Effector memory CD4-positive, alpha-beta T cell (primary cell): ENCODE measurements at places on chromosomes 3 and 15.

DNA sequence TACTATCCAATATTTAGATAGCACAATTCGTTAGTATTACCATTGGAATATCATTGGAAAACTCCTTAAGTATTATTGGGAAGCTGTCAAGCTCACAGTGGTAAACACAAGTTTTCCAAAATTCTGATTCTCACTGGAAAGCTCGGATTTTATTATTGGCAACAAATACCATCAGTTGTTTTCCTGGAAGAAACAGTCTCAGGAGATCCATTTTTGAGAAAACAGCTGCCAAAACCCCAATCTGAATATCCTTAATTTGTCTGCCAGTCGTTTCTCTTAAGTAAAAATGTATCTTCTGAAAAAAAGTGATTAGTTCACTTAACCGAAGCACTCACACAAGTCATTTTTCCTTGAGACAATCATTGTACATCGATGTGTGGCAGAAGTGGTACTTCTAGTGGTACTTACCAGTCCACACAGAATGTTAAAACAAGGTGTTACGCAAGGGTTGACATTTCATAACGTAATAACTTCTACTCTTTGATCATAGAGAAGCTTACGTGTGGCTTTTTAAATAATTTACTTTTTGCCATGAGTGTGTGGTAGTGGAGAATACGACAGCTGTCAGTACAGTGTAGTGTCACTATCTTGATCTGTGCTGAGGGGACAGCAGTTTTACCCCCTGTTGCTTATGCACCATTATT is 74.9 kb downstream of the FAM43A start:
- DNase-seq = no peak

GRCh38 chr3:73475717-73476116 is 149.0 kb downstream of the PDZRN3 start:
- DNase-seq = no peak

DNA sequence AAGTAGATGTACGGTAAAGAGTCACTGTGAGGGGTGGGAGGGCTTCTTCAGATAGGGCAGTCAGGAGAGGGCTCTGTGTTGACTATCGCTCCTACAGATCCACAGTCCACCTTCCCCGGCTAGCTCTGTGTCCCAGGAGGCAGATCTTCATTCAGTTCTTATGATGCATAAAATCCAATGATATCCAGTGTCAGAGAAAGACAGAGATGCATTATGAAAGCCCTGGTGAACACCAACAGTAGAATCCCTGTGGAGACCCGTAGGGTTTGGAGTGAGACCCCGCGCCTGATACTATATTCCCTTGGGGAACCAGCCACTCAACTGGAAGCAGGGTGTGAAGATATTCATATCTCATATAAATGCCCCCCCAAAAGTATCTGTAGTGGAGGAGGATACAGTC is 119.8 kb upstream of the SLCO3A1 start:
- DNase-seq = no peak

DNA sequence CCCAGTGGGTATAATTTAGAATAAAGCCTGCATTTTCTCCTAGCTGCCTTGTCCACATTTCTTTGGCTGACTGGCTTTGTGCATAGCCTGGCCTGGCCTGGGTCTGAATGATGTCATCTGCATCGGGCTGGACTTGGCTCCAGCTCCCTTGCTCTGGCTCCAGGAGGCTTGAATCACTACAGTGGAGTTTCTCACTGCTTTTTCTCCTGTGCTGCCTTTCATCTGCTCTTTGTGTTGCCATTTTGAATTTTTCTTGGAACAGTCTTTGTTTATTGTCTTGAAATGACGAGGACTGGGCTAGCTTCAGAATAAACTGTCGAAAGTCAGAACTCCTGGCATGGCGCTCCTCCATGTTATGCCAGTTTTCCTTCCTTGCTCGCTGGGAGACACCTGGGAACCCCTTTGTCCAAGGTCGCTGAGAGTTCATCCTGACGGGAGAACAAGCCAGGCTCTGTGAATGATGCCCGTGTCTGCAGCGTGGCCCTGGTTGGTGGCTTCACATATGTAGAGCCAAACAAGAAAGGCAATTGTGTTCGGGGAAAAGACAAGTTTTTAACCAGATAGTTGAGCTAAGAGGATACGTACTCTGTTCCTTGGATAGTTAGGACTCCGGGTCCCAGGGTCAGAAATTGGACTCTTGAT is 258.9 kb downstream of the PDZRN3 start:
- no peak for DNase-seq

DNA sequence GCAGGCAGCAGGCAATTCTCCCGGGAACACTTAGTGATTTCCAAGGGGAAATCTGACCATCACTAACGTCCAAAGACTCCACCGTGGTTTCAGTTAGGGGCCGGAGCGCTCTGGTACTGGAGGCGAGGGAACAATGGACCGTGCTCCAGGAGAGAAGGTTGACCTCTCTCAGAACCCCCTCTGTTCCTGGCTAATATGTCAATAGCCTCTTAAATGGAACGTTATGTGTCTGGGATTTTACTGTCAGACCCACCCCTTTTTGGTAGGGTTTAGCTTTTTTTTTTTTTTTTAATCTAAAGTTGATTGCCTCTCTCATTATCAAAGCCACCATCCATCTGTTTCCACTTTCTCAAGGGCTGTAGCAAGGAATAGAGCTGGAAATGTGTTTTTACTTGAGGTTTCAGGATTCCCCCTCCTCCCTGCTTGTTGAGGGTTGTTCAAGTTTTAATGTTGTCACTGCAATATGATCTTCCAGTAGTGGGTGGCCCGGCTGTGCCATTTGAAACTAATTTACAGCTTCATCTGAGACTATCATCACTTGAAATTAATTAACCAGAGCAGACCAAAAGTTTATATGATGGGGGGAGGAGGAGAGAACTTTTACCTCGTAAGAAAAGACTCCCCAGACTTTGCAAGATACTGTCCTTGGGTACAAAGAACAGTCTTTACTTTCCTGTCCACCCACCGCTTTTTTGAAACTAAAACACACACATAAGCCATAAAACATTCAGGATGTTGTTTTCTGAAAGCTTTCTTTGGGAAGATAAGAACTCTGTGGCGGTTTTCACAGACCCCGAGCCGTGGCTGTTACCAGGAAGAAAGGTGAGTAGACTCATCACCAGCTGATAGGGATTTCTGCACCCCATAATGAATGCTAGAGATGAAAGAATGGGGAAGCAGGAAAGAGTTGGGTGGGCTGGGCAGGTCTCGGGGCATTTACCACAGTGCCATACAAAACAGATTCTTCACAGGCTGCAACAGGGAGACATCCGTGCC is 187.8 kb downstream of the UACA start:
- no peak for DNase-seq

DNA sequence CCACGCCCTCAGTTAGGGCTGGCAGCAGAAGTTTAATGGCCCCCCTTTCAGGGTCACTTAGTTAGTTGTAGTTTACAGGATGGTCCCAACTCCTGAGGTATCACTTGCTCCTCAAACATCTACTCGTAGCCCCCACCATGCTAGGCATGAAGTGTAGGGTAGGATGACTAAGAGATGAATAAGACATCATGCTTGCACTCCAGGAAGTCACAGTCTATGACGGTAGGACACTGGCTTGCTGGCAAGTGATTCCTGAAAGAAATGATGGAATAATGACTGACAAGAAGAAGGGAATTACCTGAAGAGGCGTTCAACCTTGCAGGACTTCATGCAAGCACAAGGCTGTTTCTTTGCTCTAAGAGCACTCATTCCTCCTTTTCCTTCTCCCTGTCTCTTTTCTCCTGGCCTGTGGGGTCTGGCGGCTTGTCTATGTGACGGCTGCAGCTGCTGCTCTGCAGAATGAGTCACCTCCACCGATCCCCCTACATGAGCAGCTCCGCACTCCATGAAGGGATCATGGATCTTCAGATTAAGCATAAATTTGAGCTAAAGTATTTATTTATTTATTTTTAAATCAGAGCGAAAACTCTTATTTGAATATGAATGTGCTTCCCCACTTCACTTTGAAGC is 82.9 kb upstream of the BOC start:
- no peak for DNase-seq

DNA sequence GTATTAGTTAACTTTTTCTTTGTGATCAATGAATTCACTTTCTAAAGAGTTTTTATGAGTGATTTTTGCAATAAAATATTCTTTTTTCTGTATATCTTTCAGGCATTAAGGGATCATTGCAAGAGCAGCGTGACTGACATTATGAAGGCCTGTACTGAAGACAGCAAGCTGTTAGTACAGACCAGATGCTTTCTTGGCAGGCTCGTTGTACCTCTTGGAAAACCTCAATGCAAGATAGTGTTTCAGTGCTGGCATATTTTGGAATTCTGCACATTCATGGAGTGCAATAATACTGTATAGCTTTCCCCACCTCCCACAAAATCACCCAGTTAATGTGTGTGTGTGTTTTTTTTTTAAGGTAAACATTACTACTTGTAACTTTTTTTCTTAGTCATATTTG is 24.4 kb downstream of the SELENOT start:
- DNase-seq = no peak

DNA sequence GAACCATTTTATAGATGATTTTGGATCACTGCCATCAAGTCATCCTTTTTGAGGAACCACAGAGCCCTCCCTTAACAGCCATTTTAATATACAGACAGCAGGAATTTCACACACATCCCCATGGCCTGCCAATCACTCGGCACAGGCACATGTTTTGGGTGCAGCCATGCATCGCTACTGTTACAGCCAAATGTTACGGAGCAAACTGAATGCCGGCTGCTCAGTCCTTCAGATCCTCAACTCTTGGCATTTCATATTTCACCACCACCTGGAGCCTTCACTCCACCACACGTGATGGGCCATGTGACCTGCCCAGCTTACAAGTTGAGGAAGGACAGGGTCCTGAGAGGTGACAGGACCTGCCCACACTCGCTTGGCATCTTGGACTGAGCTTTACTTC is 90.8 kb downstream of the OXNAD1 start:
- DNase-seq = no peak

DNA sequence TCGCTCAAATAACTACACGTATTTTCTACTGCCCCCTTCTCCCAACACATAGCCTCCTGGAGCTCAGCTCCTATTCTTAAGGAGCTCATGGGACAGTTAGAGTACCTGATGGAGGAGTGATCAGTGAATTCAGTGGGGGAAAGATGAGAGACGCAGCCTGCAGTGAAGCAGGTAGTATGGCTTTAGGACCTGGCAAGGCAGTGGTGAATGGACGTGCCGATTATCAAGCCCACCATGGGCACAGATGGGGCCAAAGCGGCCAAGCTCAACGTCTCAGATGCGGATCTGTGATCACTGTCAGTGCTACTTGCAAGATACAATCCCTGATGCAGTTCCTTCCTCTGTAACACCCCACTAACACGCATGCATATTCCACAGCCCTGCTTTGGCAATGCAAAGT is 45.8 kb upstream of the ATP2B2 start:
- DNase-seq = no peak

GRCh38 chr15:99163271-99164062 is 58.6 kb downstream of the SYNM start:
- DNase-seq = no peak

GRCh38 chr3:52574056-52574965 is 37.9 kb downstream of the UQCC5 start:
- no peak for DNase-seq

DNA sequence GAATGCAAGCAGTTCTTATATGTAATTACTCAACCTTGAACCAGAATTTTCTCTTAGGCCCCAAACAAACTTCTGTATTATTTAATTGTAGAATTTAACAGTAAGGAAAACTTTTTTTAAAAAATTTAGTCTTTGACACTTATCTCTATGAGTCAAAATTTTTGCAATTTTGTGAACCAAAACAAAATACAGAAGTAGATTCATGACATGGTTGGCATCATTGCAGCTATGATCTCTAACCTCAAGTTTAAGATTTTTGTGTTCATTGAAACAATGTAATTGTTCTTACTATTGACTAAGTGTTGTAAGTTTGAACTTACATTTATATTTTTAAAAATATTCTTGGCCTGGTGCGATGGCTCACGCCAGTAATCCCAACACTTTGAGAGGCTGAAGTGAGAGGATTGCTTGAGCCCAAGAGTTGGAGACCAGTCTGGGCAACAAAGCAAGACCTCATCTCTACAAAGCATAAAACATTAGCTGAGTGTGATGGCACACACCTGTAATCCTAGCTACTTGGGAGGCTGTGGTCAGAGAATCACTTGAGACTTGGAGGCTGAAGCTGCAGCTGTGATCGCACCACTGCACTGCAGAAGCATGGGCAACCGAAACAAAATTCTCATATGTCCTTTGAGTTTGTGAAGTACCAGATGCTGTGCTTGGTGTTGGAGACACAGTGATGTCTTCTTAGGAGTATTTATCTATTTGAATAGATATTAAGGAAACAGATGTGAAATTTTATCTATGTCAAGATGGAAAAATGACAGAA is 39.7 kb downstream of the STT3B start:
- DNase-seq = no peak

GRCh38 chr3:117063930-117064329 is 354.4 kb downstream of the TUSC7 start:
- DNase-seq = no peak

GRCh38 chr15:60584355-60584998 is 105.5 kb upstream of the ICE2 start:
- no peak for DNase-seq

DNA sequence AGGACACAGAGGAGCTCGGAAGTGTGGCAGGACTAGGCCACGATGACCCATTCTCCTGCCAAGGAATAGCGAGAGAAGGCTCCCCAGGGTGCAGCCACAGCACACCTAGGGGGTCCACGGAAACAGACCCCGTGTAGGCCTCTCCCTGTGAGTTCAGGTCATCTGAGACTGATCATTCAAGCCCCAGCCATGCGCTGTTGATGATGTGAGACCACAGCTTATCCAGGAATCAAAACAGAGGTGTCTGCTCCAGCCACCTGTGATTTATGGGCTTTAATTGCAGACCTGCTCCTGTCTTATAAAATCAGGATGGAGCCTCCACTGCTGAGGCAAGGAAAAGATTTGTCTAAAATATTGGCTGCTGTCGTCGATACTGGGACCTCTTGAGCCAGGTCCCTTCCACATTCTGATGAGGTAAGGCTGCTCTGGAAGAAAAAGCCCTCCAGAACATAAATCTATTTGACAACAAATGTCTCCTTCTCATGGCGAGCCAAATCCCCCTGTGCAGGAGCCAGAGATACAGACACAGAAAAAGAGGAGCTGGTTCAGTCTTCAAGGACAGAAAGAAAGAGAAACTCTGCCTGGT is 186.7 kb downstream of the TJP1 start:
- no peak for DNase-seq

- no peak for DNase-seq
Measured at GRCh38 chr15:70830615-70831014, 23.3 kb downstream of the LARP6 start.

- DNase-seq = no peak
Measured at GRCh38 chr3:28406241-28406640, 57.6 kb upstream of the AZI2 start.

DNA sequence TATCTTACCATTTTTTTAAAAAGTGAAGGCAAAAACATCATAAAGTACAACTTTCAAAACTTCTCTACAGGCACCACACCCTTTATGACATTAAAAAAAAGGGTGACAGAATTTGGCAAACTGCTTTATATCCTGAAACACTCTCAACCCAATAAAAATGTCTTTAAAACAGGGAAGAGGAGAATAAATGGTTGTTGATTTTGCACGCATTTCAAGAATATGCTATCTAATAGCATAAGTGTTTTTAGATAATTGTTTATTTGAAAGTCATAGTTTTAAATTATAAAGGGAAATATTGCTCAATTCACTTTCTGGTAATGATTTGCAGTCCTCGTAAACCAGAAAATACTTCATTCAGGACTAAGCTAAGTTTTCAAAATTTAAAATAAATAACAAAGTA is 1.7 kb upstream of the PCOLCE2 start:
- no peak for DNase-seq

GRCh38 chr3:194296454-194297263 is 54.5 kb downstream of the CPN2 start:
- DNase-seq = no peak

- DNase-seq = no peak
Measured at GRCh38 chr3:128073807-128074206, 21.6 kb downstream of the SEC61A1 start.

GRCh38 chr15:43287254-43287653 is 20.5 kb upstream of the TGM5 start:
- no peak for DNase-seq
